Fibroblast of skin of scalp (primary cell): ENCODE measurements at places on chromosomes 5 and 9.

GRCh38 chr9:14092344-14092743, 221.6 kb downstream of the NFIB start:
- DNase-seq, result no peak

DNA sequence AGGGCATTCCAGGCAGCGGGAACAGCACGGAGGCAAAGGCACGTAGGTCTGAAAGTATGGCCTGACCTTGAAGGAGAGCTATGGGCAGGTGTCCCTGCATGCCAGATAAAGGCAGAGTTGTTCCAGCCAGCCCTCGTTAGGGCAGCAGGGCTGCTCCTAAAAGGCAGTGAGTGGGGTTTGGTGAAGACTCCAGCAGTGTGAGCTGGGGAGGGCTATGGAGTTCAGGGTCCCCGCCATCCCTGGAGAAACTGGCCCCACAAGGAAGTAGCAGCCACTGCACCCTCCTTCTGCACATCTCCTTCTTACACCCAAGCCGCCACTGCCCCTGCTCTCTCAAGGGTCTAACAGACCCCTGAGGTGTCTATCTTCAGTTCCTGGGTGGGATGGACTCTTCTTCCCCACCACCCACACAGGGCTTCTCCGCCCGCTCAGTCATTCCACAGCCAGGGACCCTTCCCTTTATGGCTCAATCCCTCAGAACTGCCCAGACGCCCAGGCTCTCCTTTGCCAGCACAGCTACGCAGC, 1.4 kb downstream of the AKNA start:
- DNase-seq, result no peak

GRCh38 chr9:16515879-16516301, 354.6 kb downstream of the BNC2 start:
- peak; percentile 84 for DNase-seq

- no peak for DNase-seq
Measured at GRCh38 chr9:38284588-38285051, 107.9 kb upstream of the ALDH1B1 start.

DNA sequence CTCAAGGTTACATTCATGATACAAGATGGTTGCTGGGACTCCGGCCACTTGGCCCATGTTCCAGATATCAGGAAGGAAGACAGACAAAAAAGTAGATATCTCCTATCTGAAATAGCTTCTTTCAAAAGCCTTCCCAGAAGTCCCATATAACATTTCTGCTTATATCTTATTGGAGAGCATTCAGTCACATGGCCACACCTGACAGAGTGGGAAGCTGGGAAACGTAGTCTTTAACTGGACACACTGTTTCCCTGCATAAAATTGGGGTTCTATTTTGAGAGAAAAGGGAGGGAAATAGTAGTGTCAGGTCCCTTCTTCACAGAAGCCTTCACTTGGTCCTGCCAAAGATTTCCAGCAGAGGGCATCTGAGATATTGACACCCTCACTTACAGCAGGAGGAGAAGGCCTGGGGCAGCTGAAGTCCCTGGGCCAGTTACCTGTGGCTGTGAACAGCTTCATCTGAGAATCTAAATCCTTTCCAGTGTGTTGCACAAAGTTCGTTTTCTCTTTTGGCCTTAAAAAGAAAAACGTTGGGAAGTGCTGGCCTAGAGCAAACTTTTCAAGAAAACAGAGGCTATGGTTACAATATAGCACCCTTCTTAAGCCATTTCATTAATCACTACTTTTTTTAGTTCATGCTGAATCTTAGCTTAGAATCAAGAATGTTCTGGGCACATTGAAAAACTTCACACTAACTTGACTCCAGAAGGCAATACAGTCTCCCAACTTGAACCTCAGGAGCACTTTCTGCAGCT, 33.5 kb downstream of the SPEF2 start:
- DNase-seq, result peak; percentile 58

DNA sequence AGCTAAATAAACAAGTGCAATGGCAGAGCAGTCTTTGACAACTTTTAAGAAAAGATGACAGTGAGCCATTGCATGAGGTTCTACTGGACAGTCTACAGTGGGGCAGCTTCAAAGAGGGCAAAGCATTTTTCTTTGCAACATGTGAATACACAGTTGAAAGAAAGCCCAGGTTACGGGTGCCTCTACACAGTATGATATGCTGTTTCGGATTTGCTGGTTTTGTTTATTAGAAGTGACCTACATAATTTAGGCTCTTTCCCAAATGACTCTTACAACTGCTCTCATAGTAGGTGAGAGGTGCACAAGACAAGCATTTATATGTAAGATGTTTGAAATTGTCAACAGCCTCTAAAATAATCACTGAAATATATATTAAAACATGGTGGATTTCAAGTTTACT, 62.4 kb downstream of the MEF2C start:
- no peak for DNase-seq

DNA sequence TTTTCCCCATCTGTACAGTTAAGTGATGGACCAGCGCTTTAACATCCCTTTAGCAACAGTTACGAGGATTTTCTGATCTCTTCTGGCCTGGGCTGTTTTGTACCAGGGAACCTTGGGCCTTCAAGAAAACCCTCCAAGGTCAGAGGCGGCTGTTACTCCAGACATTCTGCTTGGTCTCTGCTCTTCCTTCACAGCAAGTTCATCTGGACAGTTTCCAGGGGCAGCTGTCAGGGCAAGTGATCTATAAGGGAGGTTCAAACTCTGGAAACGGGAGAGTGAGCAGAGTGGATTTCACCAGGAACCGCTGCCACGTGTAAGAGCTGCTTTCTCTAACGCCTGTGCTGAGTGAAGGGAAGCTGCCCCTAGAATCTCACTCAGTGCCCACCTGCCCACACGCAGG, 36.7 kb downstream of the ZNF618 start:
- no peak for DNase-seq

GRCh38 chr5:56529666-56530430, 285.5 kb upstream of the MAP3K1 start:
- no peak for DNase-seq

DNA sequence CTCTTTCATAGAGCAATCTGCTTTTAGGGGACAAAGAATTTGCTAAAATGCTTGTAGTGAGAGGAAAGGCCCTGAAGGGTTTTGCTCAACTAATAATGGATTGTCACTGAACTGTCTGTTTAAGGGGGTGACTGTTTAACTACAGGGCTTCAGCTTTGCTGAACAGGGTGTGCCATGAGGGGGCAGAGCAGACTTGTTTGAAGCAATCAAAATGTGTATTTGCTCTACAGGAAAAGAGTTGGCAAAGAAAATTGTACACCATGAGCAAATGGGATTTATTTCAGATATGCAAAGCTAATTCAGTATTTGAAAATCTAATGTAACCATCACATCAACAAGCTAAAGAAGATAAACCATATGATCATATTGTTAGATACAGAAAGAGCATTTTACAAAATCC, 154.3 kb downstream of the GABRG2 start:
- no peak for DNase-seq

- DNase-seq, result no peak
Measured at GRCh38 chr5:51398875-51399642, 15.8 kb downstream of the ISL1 start.
